ENCODE measurements at places on chromosomes 4 and X. TPM values are rescaled to one million over a fixed set of nuclear protein-coding genes. Genes with fewer than 3 reads are reported as not detected.
A peak's percentile ranks its signal among the peaks of the same experiment; 100 is the strongest.

The FRAS1 gene
- total RNA-seq: 23.1 TPM

The TMPRSS11D gene
- not detected for total RNA-seq

The INTU gene
- 8.1 TPM for total RNA-seq

The ERAS gene
- total RNA-seq: not detected

The CXorf49B gene
- total RNA-seq: not detected

The TMEM31 gene
- not detected for total RNA-seq

The EGF gene
- total RNA-seq: 0.10 TPM

The UGT2B11 gene
- total RNA-seq: not detected

The RAB40A gene
- total RNA-seq: not detected

GRCh38 chr4:138509346-138509745, 267.2 kb upstream of the SLC7A11 start:
- DNase-seq: no peak

DNA sequence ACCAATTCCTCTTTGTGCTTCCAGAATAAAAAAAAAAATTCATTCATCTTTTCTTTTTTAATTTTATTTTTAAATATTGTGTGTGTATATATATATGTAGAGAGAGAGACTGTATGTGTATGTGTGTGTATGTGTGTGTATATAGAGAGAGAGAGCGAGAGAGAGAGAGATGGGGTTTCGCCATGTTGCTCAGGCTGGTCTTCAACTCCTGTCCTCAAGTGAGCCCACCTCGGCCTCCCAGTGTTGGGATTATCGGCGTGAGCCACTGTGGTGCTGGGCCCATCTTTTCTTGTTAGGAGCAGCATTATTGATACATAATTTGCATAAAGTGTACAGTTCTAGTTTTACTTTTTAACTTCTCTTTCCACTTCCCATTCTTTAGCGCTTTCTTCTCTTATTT, 33.6 kb downstream of the KDM6A start:
- no peak for DNase-seq

DNA sequence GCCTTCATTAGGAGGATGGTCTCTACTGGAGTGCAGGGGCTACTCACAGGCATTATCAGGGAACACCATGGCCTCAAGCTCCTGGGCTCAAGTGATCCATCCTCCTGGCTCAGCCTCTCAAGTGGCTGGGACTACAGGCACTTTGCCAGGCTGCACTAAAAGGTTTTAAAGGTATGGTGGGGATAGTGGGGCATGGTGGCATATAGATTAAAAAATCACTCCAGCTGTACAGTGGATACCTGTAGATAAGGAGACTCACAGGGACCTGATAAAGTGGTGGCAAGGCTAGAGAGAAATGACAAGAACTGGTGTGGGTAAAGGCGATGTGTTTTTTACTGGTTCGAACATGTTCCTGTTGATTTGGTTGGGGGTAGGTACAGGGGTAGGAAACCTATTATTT, 5.9 kb downstream of the ZAR1 start:
- DNase-seq: no peak

DNA sequence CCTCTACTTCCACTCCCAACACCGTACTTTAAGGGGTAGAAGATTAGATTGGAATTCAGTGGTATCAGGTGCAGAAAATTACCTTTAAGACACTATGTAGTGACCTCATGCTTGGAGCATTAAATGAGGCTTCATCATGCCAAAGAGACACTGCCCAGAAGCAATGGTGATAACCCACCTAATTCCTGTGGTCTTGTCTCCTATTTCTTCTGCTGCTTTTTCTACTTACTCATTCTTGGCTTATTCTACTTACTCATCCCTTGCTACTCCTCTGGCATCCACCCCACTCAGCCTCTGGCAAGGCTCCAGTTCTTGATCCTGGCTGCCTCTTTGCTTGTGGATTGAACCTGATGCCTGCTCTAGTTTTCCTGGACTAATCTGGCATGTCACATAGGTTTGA, 62.3 kb upstream of the ADAMTS3 start:
- DNase-seq: no peak

DNA sequence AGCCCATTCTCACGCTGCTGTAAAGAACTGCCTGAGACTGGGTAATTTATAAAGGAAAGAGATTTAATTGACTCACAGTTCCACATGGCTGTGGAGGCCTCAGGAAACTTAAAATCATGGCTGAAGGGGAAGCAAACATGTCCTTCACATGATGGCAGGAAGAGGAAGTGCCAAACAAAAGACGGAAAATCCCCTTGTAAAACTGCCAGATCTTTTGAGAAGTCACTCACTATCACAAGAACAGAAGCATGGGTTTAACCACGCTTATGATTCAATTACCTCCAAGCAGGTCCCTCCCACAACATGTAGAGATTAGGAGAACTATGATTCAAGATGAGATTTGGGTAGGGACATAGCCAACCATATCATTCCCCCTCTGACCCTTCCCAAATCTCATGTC, 335.5 kb downstream of the IL15 start:
- peak; percentile 4 for DNase-seq

DNA sequence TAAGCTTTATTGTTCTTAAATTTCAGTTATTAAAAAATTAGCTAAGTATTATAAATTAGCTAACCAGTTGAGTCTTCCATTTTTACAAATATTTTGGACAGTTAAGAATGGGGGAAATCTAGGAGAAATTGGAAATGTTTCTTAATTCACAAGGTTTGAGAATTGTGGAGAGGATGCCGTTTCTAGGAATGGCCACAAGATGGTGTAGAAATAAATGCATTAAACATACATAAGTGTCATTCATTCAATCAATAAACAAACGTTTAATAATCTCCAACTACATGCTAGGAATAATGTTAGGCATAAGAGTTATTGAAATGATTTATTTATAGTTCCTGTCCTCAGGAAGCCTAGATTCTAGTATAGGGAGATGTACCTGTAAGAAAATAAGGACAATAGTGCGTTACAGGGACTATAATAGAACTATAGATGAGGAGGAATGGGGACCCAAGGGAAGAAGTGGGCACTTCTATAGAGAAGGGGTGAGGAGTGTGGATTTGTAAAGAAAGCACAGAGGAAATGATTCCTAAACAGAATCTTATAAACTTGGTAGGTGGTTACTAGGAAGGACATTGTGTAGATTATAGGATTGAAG, 195.7 kb upstream of the ANK2 start:
- no peak for DNase-seq

GRCh38 chr4:139861471-139861870, 195.9 kb downstream of the MGST2 start:
- no peak for DNase-seq

DNA sequence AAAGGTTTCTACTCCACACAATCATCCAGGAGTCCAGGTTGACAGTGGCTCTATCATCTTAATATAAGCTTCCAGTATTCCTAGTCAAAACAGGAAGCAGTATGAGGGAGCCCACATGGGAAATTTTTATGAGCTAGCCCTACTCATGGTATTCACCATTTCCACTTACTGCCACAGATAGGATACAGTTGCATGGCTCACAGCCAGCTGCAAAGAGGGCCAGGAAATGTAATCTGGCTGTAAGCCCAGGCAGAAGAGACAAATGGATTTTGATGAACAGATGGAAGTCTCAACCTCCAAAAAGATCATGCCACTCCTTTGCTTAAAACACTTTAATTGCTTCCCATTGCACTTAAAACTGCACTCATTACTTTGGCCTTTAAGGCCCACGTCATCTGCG, 150.6 kb downstream of the ADAMTS3 start:
- peak; percentile 57 for DNase-seq

DNA sequence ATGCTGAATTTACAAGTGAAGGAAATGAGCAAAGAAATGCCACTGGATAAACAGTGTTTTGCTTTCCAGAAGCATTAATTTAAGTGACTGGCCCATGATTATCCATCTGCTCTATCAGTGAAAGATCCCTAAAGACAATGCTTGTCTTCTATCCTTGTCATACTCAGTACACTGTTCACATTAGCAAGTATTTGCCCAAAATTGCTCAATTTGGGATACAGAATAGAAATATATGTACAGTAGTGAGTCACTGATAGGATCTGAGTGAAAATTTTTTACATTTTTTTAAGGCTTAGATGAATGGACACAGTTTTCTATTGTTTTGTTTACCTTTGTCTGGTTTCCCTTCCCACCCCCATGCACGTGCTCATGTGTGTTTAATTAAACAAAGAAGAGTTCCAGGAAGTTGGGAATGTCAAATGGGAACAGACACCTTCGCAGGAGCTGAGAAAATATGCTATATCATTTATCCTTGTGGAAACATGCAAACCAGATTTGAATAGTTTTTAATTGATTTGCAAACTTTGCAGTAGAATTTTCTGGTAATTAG, 656.3 kb downstream of the RPA4 start:
- no peak for DNase-seq

- no peak for DNase-seq
These were observed 52.8 kb downstream of the REPS2 start for GRCh38 chrX:16999275-16999674.

DNA sequence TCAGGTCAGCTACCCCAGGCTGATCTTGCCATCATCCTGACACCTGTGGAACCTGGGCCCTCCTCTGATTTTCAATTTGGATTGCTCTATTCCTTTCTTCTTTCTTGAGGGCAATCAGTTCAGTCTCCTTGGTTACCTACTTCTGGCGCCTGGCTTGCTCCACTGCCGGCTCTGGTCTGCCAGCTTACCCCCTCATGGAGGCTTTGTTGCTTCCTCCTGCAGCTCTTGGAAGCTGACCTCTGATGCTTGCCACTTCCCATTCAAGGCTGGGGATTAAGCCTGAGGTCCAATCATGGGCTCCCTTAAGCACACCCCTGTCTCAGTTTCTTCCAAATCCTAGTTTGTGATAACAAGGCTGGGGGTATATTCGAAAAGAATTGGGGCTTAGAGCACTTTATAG, 5.4 kb downstream of the TMEM154 start:
- no peak for DNase-seq

DNA sequence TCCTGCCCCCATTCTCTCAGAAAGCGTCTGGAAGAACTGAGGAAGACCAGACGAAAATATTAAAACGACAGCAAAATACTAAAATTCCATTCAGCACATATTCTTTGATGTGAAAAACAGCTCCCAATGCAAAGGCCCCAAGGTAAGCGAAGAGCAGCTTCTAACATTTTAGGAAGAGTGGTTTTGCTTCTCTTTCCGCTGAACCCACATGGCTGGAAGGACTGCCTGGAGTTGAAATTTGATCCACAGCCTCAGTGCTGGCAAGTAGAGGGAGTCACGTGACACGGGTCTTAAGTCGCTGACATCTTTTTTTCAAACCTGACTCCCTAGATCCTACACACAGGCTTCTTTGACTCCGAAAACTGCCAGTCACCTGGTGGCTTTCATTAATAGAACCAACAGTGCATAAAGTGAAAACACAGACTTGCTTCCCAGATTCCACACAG, at the start of gene FAM13A:
Gene FAM13A, minus strand, starts transcription at position 233 of the 446 bp plus-strand sequence. Its CDS starts 221 bp downstream, at position 12.
- DNase-seq: peak; percentile 82

DNA sequence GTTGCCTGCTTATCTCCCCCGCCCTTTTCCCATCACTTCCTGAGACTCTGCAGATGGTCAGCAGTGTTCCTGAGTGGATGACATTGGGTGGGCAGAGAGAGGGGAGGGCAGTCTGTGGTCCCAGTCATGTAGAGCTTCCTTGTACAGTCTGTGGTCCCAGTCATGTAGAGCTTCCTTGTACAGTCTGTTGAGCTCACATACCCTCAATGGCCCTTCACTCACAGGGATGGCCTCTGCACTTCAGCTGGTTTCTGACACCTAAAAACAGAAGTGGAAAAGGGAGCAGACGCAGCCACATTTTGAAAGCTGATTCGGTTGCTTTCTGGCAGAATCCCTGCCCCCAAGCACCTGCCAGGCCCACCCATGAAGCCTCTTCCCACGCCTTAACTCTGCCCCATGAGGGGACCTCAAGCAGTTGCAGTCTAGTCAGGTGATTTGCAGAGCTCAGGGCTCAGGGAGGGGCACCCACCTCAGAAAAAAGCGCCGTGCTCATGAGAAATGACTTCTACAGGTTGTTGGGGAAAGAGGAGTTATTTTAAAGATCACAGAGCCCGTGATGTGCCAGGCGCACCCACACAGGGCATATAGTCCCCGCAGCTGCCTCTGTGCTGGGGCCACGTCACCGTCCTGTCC, 3.6 kb upstream of the TMEM271 start:
- no peak for DNase-seq

- DNase-seq: no peak
These were observed 28.0 kb downstream of the RIPPLY1 start for GRCh38 chrX:106875151-106875550.

DNA sequence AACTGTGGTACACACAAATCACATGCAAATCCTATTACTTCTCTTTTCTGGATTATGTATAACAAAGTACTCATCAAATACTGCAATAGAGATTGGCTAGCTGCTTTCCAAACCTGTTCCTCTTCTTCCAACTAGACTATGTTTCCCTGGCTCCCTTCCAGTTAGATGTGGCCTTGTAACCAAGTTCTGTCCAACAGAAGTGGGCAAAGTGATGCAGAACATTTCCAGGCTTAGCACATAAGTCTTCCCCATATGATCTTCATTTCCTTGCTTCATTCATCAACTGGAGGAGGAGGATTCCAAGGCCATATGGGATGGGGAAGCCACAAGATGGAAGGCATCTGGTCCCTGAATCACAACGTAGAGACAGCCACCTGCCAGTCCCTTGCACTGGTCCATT, 8.0 kb downstream of the SLC9A7 start:
- DNase-seq: no peak

- DNase-seq: no peak
These were observed 119.5 kb upstream of the AFF2 start for GRCh38 chrX:148380650-148381561.

- DNase-seq: no peak
These were observed 17.1 kb downstream of the RNF4 start for GRCh38 chr4:2485956-2486355.

DNA sequence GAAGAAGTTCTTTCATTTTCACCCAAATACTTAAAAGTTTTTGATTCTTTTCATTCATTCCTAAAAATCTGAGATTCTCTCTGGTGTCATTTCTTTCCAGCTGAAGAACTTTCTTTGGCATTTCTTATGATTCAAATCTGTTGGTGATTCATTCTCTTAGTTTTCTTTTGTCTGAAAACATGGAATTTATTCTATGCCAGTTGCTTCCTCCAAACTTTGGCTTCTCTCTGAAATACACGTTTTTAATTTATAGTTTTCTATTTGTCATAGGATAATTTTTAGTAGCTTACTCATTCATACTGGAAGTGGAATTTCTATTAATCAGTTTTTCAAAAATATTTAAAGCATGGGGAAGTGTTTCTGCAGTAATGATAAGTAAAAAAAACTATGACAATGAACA, 1012.0 kb downstream of the RPA4 start:
- peak; percentile 2 for DNase-seq

- no peak for DNase-seq
These were observed 4.2 kb downstream of the ELF4 start for GRCh38 chrX:130106071-130106470.

GRCh38 chrX:44922980-44923379, 50.0 kb downstream of the KDM6A start:
- no peak for DNase-seq

- peak; percentile 47 for DNase-seq
These were observed 275.1 kb downstream of the GPM6A start for GRCh38 chr4:175536852-175537453.

Data from glomerular endothelial cell (primary cell).